Esophagus mucosa (tissue), 1 donor: ENCODE measurements at places on chromosomes 13 and 19. TPM values are rescaled to one million over a fixed set of nuclear protein-coding genes. Genes with fewer than 3 reads are reported as not detected.

DNA sequence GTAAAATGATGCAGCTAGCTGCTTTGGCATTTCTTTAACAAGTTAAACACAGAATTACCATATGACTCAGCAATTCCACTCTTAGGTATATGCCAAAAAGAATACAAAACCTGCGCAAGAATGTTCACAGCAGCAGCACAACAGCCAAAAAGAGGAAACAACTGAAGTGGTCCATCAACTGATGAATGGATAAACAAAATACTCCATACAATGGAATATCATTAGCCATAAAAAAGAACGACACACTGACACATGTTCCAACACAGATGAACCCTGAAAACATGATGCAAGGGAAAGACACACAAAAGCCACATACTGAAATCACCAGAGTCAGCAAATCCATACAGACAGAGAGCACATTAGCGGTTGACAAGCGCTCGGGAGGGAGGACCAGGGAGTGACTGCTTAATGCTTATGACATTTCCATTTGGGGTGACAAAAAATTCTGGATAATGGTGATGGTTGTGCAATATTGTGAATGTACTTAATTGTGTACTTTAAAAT, 3.0 kb downstream of the PCID2 start:
- ATAC-seq: no peak

MADCAM1 gene
- total RNA-seq: 0.36 TPM

SGCG gene
- total RNA-seq: 0.24 TPM

GRCh38 chr13:39612023-39612637, 9.1 kb upstream of the LHFPL6 start:
- ATAC-seq: peak; percentile 26

SAFB2 gene
- 30.0 TPM for total RNA-seq

DNA sequence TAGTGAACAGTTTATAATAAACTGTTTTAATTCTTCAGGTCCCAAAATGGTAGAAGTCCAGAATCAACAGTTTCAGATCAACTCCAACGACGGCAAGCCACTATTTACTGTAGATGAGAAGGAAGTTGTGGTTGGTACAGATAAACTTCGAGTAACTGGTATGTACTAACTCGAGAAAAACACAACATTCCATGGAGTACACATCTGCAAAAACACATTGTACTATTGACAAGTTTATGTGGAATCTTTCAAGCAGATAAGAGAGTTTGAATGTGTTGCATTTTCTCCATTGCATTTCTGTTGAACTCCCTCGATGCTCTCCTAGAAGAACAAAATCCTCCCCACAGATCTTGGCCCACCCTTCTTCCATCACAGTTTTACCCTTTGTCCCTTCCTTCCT, 98.5 kb downstream of the SGCG start:
- ATAC-seq: no peak

- ATAC-seq: no peak
Observed at GRCh38 chr13:97849305-97849704, 104.2 kb upstream of the IPO5 start.

DNA sequence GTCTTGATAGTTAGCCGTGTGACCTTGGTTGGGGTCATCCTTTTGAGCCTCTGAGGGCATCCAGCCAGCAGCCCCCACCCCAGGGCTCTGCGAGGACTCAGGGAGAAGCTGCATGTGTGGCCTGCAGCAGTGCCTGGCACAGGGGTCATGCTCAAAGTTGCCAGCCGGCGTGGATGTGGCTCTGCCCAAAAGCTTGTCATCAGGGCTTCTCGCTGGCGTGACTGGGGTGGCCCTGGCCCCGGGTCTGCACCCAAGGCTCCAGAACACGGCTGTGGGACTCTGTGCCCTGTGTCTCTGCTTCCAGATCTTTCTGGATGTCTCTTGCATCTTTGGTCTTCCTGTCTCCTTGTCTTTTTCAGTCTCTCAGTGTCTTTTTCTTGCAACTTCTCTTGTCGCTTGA, 90.9 kb downstream of the RYR1 start:
- ATAC-seq: no peak

MYO16 gene
- total RNA-seq: 0.04 TPM

DNA sequence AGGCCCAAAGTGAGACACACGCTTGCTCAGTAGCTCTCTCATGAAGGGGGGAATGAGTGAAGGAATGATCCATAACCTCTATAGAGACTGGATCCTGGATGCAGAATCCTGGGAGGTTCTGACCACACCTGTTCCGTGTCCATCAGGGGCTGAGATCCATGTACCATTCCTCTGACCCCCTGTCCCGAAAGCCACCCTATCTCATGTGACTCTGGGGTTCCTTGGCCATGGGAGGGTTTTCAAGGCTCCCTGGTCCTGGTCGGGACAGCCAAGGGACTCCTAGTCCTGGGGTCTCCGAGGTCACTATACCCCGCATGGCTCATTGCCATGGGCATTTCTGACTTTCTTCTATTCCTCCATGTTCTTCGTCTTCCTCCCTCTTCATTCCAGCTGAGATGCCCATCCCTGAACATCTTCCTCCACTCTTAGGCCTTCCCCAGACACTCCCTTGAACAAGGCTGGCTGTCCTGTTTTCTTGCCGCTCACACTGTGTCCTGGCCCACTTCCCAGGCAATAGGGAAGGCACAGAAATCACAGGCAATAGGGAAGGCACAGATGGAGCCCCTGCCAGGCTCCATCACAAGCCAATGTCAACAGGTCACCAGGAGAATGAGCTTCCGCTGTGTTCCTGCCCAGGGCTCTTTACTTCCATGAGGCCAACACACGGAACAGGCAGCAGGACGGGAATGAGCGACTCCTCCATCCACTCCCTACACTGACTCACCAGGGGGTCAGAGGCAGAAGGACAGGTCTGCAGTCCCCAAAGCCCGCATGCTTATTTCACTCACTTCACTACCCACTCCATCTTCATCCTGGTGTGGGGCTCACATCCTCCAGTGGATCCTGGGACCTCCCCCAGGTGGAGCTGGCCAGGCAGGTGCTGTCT, 3.2 kb downstream of the CEACAM5 start:
- no peak for ATAC-seq

ZNF540 gene
- 0.68 TPM for total RNA-seq

- ATAC-seq: no peak
Observed at GRCh38 chr19:4966591-4966990, 2.3 kb upstream of the KDM4B start.

GRCh38 chr13:52615812-52616211, 26.4 kb upstream of the HNRNPA1L2 start:
- ATAC-seq: no peak

FCHO1 gene
- 0.76 TPM for total RNA-seq

DNA sequence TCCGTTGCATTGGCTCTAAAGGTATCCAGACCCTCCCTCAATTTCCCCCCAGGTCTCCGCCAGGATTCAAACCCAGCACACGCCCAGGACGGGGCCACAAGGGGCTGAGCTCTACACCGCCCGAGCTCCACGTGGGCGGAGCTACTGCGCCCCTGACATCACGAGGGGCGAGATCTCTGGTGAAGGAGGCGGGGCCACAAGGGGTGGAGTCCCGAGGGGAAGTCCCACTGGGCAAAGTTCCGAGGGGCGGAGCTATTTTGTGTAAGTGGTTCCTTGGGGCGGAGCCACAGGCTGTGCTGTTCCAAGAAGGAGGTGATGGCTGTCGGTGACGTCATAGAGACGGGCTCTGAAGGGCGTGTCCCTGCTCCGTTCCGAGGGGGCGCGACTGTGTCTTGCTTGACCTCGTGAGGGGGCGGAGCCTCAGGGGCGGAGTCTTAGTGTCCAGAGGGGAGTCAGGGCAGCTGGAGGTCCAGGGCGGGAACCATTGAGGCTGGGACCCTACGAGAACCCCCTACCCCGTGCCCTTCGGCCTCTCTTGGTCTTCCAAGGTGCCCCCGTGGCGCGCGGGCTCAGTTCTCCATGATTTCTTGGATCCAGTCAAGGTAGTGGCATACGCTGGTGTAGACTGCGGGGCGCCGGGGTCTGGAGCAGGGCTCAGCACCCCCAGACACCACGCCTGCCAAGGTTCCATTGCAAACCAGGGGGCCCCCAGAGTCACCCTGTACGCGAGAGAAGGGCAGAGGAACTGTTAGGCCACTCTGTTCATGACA, 1.3 kb upstream of the KLK8 start:
- peak; percentile 85 for ATAC-seq

DNA sequence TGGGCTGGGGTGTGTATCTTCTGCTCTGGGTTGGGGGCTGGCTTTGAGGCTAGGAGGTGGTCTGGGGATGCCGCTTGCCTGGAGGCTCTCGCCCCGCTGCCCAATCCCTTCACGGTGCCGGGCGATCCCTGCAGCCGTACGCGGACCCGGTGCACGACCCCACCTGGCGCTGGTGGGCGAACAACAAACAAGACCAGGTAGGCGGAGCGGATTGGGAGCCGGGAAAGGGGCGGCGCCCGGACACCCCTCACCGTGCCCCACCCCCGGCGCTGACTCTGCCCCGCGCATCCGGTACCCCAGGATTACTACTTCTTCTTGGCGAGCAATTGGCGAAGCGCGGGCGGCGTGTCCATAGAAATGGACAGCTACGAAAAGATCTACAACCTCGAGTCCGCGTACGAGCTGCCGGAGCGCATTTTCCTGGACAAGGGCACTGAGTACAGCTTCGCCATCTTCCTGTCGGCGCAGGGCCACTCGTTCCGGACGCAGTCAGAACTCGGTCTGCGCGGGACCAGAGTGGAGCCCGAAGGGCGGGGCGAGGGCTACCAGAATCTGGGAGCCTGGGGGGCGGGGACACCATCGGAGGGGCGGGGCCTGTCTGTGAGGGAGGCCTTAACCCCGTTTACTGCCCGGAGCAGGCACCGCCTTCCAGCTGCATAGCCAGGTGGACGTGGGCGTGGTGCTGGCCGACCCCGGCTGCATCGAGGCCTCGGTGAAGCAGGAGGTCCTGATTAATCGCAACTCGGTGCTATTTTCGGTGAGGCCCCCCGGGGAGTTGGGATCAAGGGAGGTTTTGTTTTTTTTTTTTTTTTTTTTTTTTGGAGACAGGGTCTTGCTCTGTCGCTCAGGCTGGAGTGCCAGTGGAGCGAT, 12.1 kb upstream of the PSMD8 start:
- ATAC-seq: peak; percentile 88

- no peak for ATAC-seq
Observed at GRCh38 chr19:32450217-32450616, 44.6 kb downstream of the DPY19L3 start.
